ENCODE measurements at places on chromosomes 12 and 14.

GRCh38 chr12:71645268-71645667 is 18.4 kb downstream of the ZFC3H1 start:
- DNase-seq: no peak

DNA sequence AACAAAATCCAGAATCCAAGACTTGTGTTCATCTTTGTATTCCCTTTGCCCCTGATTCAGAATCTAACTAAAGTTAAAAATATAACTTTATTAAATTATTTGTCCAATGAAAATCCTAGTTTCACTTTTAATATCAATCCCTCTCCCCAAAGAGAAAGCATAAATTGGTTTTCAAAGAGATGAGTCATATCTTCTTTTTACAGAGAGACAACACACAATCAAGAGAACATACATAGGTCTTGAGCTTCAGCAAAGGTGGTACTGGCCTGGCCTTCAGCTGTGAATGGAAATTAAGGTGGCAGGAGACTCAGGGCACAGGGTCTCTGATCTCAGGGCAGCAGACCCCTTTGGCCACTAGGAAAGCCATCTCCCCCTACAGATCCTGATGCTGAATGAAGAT is 4.3 kb upstream of the ASCL1 start:
- DNase-seq: no peak

- DNase-seq: no peak
Observed at GRCh38 chr12:72141381-72141780, 130.8 kb upstream of the TRHDE start.

DNA sequence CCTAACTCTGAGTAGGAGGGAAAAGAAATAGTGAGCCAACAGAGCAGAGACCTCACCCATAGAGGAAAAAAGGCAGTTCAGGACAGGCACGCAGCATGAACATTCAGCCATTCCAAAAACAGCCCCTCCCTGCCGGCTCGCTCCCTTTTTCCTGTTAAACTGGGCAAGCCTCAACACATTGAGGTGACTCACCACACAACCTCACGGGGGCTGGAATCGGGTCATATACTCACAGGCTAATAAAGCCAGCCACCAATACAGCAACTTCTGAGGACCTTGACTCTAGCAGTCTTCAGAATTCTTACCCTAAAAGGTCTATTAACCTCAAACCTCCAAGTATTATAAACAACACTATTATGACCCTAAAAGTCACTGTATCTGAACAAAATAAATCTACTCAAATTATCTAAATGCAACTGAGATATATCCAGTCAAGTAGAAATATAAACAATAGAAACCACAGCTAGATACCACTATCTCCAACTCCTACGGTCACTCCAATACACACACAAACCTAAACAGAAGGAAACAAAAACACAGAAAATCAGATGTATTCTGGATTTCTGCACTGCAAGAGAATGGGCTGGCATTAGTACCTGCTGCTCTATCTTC is 6.3 kb downstream of the YBX3 start:
- no peak for DNase-seq

GRCh38 chr12:53379389-53380103 is 430 bp upstream of the SP1 start:
- peak; percentile 99 for DNase-seq

DNA sequence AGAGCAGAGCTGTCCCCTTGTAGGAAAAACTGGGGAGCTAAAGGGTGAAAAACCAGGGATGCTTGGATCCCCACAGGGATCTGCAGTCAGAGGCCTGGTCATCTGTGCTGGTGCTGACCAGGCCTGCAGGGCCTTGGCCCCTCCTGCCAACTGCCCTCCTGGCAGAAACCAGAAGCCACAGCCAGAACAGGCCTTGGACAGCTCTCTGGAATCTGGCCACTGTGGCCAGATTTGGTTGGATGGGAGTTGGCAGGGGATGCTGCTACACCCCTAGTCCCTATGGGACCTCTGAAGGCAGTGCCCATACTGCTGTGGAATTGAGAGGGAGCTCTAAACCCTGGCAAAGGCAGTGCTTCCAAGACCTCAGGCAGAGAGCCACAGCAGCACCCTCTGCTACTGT is 9.2 kb upstream of the GPX2 start:
- no peak for DNase-seq

- DNase-seq: no peak
Observed at GRCh38 chr12:3035815-3036702, 41.1 kb upstream of the TSPAN9 start.

- no peak for DNase-seq
Observed at GRCh38 chr12:12539028-12539810, 23.4 kb downstream of the DUSP16 start.

- no peak for DNase-seq
Observed at GRCh38 chr12:39912211-39912980, 193.5 kb downstream of the SLC2A13 start.

DNA sequence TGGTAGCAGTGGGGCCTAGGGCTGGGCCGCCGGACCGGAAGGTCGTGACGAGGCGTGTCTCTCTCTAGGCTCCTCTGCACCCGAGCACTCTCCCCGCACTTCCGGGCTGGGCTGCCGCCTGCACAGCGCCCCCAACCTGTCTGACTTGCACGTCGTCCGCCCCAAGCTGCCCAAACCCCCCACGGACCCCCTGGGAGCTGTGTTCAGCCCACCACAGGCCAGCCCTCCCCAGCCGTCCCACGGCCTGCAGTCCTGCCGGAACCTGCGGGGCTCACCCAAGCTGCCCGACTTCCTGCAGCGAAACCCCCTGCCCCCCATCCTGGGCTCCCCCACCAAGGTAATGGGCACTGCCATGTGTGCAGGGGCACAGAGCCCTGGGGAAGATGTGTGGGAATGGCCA is 13.3 kb upstream of the PUS1 start:
- DNase-seq: no peak

- no peak for DNase-seq
Observed at GRCh38 chr14:49853158-49853477, 530 bp upstream of the NEMF start.

DNA sequence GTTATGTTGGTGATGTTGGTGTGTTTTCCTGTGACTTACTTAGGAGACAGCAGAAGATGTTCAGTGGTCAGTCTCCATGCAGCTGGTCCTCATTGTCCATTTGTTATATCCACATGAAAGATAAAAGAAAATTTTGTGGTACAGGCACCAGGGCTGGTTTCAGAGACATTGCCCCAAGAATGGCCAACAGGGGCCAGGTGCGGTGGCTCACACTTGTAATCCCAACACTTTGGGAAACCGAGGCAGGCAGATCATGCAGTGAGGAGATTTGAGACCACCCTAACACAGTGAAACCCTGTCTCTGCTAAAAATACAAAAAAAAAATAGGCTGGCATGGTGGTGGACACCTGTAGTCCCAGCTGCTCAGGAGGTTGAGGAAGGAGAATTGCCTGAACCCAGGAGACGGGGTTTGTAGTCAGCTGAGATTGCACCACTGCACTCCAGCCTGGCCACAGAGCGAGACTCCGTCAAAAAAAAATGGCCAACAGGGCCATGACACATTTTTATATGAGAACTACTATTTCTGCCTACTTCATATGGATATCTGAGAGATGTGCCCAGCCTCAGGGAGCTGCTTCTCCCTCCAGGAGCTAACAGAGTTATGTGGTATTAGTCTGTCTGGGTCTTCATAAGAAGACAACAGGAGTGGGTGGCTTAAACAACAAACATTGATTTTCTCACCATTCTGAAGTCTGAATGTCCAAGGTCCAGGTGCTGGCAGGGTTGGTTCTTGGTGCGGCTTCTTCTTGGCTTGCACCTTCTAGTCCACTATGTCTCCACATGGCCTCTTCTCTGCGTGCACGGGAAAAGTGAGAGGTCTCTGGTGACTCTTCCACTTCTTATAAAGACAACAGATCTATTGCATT is 821.7 kb downstream of the TMEM121 start:
- no peak for DNase-seq

DNA sequence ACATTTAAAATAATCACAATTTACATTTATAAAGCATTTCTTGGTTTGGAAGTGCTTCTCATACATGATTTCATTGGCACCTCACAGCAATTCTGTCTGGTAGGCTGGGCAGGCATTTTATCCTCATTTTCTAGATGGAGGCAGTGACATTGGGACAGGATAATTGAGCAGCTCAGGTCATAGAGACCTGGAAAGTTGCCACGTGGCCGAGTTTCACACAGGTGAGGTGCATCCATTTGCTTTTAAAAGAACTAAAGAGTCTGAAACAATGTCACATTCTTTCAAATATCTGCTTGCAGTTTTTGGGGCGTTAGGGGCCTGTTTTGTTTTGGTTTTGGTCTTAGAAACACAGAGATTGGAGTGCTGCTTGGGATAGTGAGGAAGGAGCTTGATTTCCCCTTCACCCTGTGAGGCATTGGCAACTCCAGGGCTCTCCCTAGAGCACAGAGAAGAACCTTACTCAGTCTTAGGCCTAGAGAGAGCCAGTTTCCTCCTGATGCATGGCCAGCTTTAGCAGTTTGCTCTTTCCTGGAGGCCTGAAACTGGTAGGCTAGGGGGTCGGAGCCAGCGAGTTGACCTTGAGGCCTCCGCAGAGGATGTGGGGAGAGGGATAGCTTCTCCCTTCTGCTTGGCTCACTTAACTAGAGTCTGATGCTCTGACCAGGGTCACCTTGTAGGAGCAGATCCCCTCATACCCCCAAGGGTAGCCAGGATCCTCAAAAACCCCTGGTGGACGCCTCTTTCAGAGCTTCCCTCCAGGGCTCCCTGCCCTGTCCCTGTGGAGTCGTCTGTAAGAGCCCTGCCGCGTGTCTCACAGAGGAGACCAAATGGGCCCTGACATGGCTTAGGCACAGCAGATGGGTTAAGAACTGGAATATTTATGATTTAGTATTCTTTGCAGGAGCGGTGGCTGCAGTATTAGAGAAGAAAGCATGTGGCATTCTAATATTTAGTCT is 34.9 kb upstream of the JDP2 start:
- DNase-seq: no peak

DNA sequence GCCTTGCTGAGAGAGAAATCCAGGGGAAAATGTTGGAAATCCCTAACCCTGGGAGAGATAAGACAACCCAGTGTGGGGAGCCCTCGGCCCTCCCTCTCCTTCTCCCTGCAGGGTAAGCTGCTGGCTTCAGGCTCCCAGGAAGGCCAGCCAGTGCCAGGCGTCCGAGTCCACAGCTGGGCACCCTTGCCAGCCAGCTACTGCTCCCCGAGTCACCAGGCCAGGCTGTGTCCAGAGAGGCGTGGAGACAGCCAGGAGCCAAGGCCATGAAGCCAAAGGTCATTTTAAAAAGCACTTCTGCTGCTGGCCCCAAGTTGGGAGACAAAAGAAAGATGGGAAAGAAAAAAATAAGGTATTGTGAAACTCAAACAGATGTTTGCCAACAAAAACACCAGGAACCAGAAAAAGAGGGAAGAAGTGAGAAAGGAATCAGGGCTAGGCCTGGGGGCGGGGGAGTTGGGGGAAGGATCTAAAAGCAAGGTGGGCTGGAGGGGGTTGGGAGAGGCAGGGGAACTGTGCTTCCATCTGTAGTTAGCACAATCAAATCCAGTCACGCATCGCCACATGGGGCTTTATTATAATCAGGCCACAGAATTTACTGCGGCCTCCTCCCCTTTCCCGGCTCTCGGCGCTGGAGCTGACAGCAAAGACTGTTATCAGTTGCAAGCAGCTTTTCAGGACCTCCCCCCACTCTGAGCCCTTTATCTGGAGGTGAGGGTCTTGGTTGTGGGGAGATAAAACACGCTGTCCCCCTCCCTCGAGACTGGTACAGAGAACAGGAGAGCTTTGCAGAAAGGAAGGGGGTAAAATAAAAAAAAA is 33.5 kb downstream of the RBM19 start:
- no peak for DNase-seq

- DNase-seq: no peak
Observed at GRCh38 chr12:101299346-101299745, 19.4 kb downstream of the UTP20 start.

DNA sequence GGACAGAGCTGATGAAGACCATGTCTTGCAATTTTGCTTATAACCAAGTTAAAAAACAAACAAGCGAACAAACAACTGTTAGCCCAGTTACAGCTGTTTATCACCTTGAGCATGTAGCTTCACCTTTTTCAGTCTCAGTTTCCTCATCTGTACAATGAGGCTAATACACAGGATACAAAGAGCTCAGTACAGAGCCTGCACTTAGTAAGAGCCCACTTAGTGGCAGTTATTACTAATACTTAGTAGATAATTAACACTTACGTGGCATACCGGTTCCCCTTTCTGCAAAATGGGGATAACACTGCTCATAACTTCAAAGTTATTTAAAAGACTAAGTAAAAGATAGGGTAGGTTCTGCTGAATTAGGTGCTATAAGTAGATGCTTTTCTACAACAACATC is 228.0 kb downstream of the MON2 start:
- DNase-seq: no peak

GRCh38 chr14:93045211-93045674 is 70.5 kb downstream of the ITPK1 start:
- DNase-seq: no peak

GRCh38 chr12:31386364-31386777 is 60.4 kb upstream of the SINHCAF start:
- DNase-seq: no peak

- DNase-seq: no peak
Observed at GRCh38 chr12:42640391-42640790, 50.8 kb upstream of the PRICKLE1 start.

DNA sequence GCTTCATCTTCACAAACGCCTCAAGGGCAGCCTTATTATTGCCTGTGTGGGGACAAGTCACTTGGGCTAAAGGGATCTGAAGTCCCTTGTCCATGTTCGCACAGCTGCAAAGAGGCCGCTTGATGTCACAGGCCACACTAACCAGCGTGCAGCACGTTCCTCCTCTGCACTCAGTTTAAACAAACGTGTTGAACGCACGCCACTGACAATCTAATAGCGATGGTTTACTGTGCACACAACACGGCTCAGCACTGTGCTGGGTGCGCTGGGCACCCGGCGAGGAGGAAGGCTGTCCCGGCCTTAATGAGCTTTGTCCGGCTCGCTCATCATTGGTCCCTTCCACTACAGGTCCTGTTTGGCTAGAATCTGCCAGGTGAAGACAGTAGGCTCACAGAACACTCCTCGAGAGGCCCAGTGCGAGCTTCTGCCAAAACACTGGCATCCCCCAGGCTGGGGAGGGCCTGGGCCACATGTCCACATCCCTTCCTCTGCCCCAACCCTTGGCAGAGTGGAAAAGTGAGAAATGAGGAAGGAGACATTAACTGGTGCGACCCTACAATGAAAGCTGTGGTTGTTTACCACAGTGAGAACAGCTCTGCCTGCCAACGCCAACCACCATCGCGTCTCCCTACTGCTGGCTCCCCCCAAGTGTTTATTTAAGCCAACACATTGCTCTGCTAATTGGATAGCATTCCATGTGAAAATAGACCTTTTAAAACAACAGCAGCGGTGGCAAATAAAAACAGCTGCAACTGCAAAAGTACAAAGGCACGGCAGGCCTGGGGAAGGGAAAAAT is 113.2 kb downstream of the RBM19 start:
- DNase-seq: no peak

DNA sequence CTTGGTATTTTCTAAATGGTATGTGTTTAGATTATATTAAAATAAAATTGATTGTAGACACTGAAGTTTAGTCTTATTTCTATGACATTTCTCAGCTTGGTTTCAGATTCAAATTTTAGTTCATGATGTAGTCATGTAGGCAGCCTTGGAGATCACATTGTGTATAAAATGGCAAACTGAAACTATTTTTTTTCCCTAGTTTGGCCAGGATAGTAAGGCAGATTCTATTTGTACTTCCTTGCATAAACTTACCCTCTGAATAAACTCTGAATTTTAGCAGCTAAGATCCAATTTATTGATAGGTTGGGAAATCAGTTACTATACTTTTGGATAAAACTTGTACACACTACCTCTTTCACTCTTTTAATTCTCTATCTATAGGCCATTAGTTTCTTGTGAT is 30.4 kb downstream of the PAPOLA start:
- DNase-seq: no peak

- no peak for DNase-seq
Observed at GRCh38 chr12:19759227-19759626, 319.9 kb downstream of the AEBP2 start.

GRCh38 chr14:25034803-25035681 is 14.9 kb downstream of the STXBP6 start:
- no peak for DNase-seq
